ENCODE measurements at places on chromosomes 4 and X.
A peak's percentile ranks its signal among the peaks of the same experiment; 100 is the strongest.

GRCh38 chrX:145190801-145191389, 56.4 kb upstream of the SPANXN1 start:
- peak; percentile 12 for DNase-seq

GRCh38 chr4:58325070-58325469, 1214.9 kb upstream of the IGFBP7 start:
- no peak for DNase-seq

DNA sequence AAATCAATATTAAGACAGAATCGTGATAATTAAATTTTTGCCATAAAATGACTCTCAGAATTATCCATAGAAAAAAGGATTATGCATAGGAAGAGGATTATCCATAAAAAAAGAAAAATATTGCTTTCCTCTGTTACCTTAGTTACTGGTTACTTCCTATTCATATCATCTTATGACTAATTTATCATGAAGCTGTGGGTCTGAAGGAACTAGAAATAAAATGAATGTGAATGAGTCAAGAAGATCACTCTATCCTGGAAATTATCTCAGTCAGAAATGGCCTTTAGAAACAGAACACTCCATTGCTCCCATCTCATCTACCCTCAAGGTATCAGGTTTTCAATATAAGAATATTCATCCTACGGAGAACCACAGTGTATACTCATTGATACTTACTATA, 19.4 kb downstream of the RPS6KA6 start:
- no peak for DNase-seq

DNA sequence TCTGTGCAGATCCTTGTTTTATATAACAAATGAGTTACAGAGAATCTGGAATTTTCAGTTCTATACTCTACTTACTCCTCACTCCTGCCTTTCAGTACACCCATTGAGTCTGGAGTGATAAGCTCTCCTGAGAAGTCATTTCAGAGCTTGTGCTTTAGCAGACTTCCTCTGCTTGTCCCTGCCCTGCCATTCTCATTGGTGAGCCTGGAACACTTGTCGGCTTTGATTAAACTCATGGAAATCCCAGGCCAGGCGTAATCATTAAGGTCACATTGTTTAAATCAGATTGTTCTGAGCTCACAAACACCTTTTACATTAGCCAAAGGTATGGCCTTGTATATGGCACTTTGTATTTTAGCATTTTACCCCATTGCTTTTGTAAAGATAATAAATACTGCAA, 102.7 kb downstream of the CNKSR2 start:
- DNase-seq: no peak

DNA sequence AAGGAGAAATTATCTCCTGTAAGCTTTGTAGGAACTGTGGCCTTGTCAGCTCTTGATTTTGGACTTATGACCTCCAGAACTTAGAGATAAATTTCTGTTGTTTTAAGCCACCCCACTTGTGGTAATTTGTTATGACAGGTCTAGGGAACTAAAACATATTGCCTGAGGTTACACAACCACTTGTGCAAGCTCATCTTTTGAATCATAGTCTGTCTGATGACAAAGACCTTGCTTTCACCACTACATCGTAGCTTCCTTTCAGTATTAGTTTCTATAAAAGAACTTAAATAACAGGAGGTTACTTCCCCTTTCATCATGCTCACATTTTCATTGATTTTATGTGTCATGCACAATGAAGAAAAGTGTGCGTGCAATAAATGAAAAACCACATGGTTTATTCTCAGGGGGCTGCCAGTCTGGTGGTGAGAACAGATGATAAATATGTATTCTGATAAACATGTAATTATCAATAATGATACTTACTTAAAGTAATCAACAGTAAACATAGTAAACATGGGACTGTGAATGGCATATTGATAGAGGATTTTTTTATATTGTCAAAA, 690.0 kb upstream of the HS3ST1 start:
- no peak for DNase-seq

DNA sequence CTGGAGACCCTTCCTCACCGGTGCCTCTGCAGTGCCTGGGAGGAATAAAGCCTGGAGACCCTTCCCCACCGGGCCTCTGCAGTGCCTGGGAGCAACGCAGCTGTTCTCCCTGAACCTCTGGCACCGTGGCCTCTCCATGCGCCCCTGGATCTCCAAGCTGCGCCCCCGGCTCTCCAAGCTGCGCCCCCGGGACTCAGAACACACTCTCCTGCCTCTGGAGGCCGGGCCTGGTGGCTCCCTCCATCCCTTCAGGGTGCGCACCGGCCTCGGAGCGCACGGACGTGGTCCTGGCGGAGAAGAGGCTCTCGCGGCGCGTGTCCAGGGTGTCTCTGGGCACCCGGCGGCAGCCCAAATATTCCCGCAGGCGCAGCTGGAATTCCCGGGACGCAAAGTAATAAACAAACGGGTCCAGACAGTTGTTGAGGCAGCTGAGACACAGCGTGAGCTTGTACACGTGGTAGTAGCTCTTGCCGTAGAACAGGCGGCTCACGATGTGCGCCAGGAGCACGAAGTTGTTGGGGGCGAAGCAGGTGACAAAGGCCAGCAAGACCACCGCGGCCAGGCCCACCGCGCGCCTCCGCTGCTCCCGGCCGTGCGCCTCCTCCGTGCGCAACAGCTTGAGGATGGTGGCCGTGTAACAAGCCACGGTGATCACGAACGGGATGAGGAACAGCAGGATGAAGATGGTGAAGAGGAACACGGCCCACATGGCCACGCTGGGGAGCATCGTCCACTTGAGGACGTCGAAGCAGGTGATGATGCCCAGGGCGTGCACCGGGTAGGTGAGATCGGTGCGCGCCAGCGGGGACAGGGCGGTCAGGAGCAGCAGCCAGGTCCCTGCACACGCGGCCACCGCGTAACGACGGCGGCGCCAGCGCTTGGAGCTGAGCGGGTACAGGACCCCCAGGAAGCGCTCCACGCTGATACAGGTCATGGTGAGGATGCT, 12.8 kb upstream of the ASMTL start:
- DNase-seq: no peak

DNA sequence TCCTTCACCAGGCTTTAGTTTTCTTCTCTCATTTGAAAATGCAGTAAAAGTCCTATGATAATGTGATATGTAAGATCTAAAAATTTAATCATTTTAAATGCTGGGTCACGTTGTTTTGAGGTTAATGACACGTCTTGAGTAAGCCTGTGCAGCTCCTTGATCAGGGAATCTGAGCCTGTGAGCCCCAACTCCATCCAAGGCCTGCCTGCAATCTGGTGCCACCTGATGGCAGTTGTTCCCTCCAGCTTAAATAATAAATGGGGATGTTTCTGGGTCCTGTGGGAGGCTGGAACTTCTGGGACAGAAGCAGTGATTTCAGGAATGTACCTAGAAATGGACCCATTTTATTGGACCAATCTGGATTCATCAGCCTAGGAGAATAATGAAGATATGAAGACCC, 455.4 kb upstream of the ADGRL3 start:
- no peak for DNase-seq

GRCh38 chr4:80798082-80798481, 232.4 kb upstream of the BMP3 start:
- no peak for DNase-seq

DNA sequence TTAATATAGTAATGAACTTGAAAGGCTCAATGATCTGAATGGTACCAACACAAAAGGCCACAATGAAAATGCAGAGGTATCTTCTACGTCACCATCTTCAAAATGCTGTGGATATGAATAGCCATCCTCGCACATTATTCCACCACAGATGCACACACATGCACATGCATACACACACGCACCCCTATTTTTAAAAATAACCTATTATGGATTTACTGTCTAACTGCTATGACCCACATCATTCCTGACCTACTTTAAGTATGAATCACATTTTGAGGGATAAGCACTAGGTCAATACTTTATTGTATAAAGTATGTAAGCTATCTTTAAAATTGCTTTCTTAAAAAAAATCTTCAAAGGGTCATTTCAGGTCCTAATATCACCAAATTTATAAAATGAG, 24.4 kb upstream of the CORIN start:
- DNase-seq: no peak

- DNase-seq: peak; percentile 97
Observed at GRCh38 chr4:24770032-24770584, 25.3 kb upstream of the SOD3 start.

DNA sequence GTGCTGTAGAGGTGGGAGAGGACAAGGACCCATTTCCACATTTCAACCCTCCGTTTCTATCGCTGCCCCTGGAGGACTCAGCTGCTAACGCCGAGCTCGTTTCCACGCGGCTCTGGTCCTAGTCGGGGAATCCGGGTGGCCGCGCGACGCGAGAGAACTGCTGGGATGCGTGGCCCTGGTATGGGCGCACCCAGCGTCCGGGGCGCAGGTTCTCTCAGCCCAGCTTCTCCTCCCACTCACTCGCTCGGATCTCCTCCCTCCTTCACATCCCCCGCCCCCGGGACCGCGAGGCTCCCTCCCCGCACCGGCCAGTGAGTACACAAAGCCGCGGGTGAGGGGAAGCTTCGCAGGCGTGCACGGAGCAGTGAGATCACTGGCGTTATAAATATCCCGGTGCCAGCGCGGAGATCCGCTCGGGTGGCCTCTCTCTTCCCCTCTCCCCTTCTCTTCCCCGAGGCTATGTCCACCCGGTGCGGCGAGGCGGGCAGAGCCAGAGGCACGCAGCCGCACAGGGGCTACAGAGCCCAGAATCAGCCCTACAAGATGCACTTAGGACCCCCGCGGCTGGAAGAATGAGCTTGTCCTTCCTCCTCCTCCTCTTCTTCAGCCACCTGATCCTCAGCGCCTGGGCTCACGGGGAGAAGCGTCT, at the start of gene FGF5:
TSS of gene FGF5 (plus strand) at position 412 of the 649 bp plus-strand sequence. CDS start at position 573, 161 bp downstream.
- peak; percentile 92 for DNase-seq

- DNase-seq: no peak
Observed at GRCh38 chrX:117990438-117990837, 126.2 kb downstream of the KLHL13 start.

GRCh38 chr4:2768921-2769336, 12.8 kb upstream of the TNIP2 start:
- no peak for DNase-seq

- no peak for DNase-seq
Observed at GRCh38 chrX:20374900-20375438, 108.3 kb upstream of the RPS6KA3 start.

GRCh38 chr4:186688150-186688943, 35.3 kb downstream of the FAT1 start:
- DNase-seq: no peak

GRCh38 chrX:17629519-17629918, 107.8 kb upstream of the SCML1 start:
- peak; percentile 47 for DNase-seq

DNA sequence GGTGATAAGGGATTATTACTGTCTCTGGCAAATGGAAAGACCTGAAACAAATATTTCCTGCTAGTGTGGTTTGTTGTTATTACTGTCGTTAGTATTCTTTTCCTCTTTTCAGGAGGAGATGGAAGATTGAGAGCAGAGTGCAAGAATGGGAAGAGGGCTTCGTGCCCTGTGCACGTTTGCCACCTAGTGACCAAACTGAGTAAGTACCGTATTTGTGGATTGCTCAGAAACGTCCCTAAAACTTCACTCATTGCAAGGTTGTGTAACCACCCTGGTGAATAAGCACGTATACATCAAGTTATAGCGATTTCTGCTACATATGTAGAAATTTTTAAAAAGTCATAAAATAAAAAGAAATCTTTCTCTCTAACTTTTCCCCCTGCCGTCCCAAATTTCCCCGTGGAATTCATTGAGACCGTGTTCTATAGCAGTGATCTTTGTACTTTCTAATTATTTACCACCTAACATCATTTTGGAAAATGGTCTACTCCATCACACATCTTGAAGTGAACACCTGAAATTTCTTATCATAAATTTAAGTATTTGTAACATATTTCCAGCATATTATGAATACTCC, 24.3 kb downstream of the LINC00632 start:
- peak; percentile 9 for DNase-seq

GRCh38 chr4:71783972-71784371, at the start of gene GC:
GC (minus strand) TSS chr4:71784079; CDS start chr4:71784018, 61 bp downstream.
- DNase-seq: no peak

DNA sequence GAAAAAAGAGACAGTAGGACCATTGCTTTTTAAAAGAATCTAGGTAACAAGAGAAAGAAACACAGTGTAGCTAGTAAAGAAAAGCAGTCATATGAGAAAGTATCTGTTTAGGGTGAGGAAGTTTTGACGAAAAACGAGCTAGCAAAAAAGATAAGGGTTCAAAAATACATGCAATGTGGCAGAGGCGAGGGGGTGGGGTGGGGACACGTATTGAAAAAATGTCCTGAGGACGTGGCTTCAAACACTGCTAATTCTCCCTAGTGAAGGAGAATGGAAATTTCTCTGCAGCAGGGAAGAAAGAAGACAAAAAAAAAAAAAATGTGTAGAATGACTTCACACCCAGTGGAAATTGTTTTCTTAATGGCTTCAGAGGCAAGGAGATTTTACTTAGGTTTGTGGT, 856.4 kb upstream of the INTU start:
- DNase-seq: peak; percentile 37

GRCh38 chr4:101287324-101287723, 60.0 kb downstream of the PPP3CA start:
- no peak for DNase-seq

All from RPMI7951 (cell line).